Pulmonary artery endothelial cell (primary cell): ENCODE measurements at places on chromosomes 13 and 19. TPM values are rescaled to one million over a fixed set of nuclear protein-coding genes. Genes with fewer than 3 reads are reported as not detected.

CGB2 gene
- total RNA-seq, result not detected in 2 replicates

CAMSAP3 gene
- total RNA-seq, result 0.13 and 0.21 TPM in 2 replicates

CPT1C gene
- 20.0 and 24.7 TPM in 2 replicates for total RNA-seq

MAN2B1 gene
- 27.1 and 41.5 TPM in 2 replicates for total RNA-seq

DNA sequence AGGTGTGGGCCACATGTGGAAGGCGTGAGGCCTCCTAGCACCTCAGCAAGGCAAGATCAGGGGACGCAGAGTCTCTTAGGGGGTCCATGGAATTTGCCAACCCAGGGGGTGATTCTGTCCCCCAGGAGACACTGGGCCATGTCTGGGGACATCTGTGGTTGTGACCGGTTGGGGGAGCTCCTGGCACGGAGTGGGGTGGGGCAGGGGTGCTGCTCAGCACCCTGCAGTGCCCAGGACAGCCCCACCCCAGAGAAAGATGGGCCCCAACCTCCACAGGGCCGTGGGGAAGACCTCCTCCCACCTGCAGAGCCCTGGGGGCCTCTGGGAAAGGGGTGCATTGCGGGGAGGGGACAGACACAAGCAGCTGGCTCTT, 4.0 kb downstream of the MKNK2 start:
- DNase-seq, result no peak

GRCh38 chr13:97329331-97329730, 104.6 kb upstream of the RAP2A start:
- no peak for DNase-seq

DNA sequence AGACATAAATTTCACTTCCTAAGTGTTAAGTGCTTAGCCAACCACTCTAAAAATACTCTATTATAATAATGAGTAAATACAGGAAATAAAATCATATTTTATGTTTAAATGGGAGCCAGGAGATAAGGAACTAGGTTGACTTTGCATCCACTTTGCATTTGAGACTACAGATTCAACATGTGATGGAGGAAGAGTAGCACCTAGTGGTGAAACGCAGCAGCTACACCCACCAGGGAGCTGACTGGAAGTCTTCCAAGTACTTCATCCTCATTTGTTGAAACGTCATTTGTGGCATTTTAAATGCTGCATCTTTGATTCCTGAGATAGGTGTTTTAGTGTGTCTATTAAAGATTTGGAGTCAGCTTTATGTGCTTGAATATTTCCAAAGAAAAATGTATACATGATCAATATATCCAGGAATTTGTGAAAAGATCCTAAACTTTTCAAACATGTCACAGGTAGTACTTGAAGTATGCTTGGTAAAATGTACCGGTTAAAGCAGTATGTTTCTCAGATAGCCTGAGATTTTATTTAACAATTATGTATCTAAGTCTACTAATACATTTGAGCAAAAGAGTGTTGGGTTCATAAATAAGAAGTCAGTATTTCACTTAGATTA, 17.4 kb upstream of the KCTD12 start:
- no peak for DNase-seq

- no peak for DNase-seq
Observed at GRCh38 chr13:30191491-30192100, 115.8 kb downstream of the KATNAL1 start.

GRCh38 chr13:44045180-44045562, 165.5 kb downstream of the LACC1 start:
- DNase-seq, result no peak

- no peak for DNase-seq
Observed at GRCh38 chr19:6464070-6464873, at the start of gene CRB3. TSS of gene CRB3 (plus strand) at chr19:6464271. CDS start at chr19:6464702, 431 bp downstream.

GRCh38 chr19:3691372-3691716, 8.9 kb downstream of the PIP5K1C start:
- DNase-seq, result no peak

- DNase-seq, result no peak
Observed at GRCh38 chr19:16457954-16458331, 13.8 kb downstream of the EPS15L1 start.

DNA sequence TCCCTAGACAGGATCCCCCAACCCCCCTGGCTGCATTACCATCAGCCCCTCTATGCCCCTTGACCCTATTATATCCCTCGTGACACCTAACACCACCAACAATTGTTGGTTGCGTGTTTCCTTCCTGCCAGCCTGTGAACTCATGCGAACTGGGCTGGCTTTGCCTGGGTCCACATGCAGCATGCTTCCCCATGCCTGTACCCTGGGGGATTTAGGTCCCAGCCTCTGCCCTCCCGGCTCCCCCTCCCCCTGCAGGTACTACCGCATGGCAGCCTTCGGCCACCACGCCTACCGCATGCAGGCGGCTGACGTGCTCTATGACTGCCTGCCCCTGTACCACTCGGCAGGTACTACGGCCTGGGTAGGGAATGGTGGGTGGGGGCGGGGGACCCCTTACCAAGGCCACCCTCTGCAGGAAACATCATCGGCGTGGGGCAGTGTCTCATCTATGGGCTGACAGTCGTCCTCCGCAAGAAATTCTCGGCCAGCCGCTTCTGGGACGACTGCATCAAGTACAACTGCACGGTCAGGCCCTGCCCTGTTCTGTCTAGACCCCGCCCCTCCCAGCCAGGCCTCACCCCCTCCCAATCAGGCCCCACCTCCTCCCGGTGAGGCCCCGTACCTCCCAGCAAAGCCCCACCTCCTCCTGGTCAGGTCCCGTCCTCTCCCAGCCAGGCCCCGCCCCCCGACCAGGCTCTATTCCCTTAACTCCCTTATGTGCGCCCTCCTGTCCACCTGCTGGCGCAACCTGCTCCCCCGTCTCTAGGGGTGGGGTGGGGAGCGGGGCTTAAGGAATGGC, 18.5 kb downstream of the SLC27A1 start:
- DNase-seq, result no peak

DNA sequence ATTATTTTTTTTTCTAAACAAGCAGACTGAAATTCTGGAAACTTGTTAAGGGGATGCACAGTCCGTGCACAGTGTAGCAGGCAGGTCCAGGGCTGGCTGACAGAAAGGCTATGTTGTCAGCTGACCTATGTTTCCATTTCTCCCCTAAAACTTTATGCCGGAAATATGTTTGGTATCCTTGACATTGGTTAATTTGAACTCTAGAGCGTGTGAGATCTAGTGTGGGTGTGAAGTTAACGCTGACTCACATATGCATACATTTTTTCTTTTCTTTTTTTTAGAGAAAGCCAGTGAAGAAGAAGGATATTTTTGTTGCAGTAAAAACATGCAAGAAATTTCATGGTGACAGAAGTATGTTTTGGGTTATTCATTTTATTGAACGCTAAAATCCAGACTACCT, 76.6 kb downstream of the B3GLCT start:
- no peak for DNase-seq

DNA sequence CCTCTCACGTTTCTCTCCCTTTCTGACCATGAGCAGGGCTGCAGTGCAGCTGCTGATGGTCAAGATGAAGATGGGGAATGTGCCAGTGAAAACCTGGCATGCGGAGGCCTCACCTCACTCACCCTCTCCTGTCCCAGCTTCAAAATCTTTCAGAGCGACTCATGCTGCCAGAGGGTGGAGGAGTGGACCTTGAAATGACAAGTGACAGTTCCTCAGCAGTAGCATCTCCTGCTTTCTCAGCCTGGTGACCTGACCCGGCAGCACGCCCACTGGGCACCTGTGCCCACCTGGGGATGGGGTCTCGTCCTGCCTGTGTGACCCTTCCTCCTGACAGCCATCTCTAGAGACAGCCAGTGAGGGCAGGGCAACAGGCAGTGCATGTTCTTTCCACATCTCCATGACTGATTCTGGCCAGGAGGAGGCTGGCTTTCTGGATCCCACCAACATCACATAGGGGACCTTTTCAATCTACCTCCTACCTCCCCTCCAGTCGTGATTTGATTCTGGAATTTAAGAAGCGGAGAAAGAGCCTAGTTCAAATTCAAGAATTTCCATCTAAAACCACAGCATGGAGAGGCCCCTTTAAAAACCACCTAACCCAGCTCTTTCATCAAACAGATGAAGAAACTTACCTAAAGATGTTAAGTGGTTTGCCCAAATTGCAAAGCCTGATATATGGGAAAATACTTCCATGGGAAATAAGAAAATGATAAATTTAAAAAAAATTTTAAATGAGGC, 45.8 kb downstream of the RFX2 start:
- no peak for DNase-seq

DNA sequence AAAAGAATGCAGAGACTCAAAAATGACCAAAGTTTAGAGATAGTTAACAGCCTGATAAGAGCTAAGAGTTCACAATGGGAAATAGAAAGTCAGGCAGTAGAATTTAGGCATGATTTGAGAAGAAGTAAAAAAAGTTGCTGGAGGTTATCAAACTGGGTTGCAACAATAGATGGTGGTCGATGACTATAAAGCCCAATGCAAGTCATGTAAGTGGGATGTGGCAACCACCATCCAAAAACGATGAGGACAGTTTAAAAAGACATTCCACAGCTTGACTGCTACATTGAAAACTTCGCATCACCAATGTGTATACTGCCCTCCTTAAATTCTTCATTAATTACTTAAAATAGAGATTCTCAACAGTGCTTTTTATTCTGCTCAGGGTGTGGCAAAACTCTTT, 19.7 kb downstream of the ELF1 start:
- DNase-seq, result no peak

- no peak for DNase-seq
Observed at GRCh38 chr19:31499281-31500196, 150.3 kb upstream of the TSHZ3 start.

DNA sequence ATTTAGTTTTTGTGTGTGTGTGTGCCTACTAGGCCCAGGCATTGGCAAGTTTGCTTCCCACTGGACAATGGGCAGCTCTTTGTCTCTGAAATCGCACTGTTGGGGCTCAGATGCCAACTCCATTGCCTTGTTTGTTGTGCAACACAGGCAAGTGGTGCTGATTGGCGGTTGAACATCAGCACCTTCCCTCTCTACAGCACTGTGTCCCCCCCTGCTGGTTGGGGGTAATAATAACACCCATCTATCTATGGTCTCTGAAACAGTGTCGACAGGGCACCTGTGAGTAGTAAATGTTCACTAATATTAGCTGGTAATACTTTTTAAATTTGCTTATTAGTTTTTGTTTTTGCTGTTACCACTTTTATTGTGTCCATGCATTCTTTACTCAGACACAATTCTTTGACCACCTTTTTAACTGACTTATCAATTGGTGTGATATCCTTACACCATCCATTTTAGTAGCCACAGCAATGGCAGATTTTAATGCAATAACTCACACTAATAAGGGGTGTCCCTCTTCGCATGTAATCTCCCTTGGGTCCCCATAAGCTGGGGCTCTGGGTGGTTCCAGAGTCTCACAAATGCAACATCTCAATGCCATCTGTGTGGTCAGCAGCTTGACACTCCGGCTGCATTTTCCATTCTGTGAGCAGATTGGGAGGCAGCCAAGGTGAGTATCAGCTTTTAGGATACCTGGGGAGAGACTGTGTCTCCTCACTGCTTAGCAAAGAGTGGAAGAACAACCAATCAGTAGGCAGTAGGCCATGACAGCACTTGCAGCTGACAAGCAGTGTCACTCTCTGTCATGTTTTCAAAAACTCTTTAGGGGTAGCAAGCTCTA, 47.7 kb upstream of the UQCRFS1 start:
- no peak for DNase-seq

GRCh38 chr13:68056816-68057710, 826.9 kb upstream of the PCDH9 start:
- no peak for DNase-seq

- no peak for DNase-seq
Observed at GRCh38 chr19:50206191-50206590, 2.8 kb downstream of the MYH14 start.

GRCh38 chr13:75566658-75567057, 17.1 kb downstream of the UCHL3 start:
- no peak for DNase-seq

DNA sequence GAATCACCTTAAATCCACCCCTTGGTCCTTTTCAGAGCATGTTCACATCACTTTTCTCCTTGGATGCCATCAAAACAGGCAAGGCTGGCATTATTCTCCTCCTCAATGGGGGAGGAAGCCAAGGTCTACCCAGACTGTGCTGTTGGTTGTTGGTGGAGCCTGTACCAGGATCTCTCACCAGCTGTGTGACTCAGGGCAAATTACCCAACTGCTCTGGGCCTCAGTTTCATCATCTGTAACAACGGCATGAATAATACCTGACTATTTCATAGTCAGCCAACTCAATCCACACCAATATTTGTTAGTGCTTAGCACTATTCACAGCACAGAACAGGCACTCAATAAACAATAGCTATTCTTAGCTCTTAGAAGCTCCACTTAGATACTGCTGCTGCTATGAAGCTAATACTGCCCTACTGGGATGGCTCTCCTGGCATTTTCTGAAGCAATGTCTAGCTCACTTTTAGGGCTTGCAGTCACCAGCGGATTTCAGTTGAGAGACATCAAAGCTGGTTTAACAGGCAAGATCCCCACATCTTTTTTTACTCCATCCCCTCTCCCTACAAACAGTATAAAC, 116.9 kb downstream of the CCNA1 start:
- no peak for DNase-seq
